DMS 273 treated with DMSO at 0.1 percent for 48 hours (cell line): ENCODE measurements at places on chromosomes 11 and 22.

DNA sequence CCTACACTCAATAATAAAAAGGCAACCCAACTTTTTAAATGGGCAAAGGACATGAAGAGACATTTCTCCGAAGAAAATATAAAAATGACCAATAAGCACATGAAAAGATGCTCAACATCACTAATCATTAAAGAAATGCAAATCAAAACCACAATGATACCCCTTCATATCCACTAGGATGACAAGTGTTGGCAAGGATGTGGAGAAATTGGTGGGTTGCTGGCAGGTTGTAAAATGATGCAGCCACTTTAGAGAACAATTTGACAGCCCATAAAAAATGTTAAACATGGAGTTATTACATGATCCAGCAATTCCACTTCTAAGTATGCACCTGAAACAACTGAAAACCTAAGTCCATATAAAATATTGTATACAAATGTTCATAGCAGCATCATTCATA is 73.2 kb upstream of the LMO2 start:
- no peak for DNase-seq

- DNase-seq, result no peak
These were observed 33.0 kb upstream of the XBP1 start for GRCh38 chr22:28833276-28833923.

GRCh38 chr11:35855671-35856070 is 88.2 kb upstream of the LDLRAD3 start:
- no peak for DNase-seq

DNA sequence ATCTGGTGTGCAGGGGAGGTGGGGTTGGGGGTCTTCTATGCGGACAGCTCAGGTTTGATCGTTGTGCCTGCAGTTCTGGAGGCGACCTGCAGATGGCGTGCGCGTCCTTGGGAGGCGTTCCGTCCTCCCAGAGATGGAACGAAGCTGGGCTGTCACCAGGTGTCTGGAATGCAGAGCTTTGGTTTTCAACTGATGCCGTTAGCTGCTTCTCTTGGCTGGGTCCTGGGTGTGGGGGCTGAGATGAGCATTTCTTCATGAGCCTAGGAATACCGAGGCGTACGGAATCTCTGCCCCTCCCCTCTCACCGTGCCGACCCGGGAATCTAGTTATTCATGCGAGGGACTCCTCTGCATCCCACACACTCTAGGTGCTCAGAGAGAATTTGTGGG is 98.6 kb downstream of the CEP164 start:
- no peak for DNase-seq

DNA sequence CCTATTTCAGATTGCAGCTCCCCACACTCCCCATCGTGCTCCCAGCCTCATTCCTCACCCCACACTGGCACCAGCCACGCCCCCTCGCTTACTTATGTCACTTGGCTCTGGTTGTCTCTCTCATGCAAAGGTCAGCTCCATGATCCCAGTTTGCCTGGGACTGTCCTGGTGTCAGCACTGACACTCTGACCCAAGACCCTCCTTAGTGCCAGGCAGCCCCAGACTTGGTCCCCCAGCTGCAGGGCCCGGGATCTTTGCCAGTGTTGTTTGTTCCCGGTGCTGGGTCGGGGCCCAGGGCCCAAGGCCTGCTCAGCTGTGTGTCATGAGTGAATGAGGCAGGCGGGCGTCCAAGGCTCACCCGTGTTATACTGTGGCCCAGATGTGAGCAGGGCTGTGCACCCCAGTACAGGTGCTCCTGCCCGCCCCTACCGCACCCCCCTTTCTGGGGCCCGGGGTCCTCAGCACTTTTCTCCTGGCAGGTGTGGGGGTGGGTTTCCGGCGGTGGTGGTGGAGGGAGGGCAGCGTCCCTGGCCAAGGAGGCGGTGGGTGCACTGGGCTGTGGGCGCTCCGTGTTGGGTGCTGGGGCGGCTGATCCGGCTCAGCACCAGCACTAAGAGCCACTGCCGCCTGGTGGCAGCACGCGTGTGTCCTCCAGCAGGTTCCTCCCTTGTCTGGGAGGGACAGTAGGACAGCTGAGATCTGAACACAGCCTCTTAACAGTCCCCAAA is 19.5 kb downstream of the IL17REL start:
- DNase-seq, result no peak

GRCh38 chr22:33746501-33746928 is 173.8 kb downstream of the LARGE1 start:
- no peak for DNase-seq

GRCh38 chr22:19674129-19674928 is 40.0 kb upstream of the SEPTIN5 start:
- no peak for DNase-seq

DNA sequence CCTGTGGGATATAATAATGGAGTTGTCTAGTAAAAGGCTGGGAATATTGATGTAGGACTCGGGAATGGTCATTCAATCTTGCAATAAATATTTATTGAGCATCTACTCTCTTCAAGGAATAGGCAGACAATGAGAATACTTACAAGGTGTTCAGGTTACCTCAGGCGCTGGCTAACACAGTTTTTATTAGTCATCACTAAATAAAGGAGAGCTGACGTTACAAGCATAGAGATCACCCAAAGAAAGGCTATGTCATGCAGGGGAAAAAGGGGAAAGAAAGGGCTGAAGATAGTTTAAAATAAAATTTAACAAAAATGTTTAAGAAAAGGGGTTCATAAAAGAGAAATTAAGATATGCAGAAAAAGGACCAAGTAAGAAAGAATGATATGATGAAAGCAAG is 15.8 kb upstream of the CTSC start:
- no peak for DNase-seq

- DNase-seq, result no peak
These were observed 86.1 kb upstream of the HORMAD2 start for GRCh38 chr22:29994027-29994715.

DNA sequence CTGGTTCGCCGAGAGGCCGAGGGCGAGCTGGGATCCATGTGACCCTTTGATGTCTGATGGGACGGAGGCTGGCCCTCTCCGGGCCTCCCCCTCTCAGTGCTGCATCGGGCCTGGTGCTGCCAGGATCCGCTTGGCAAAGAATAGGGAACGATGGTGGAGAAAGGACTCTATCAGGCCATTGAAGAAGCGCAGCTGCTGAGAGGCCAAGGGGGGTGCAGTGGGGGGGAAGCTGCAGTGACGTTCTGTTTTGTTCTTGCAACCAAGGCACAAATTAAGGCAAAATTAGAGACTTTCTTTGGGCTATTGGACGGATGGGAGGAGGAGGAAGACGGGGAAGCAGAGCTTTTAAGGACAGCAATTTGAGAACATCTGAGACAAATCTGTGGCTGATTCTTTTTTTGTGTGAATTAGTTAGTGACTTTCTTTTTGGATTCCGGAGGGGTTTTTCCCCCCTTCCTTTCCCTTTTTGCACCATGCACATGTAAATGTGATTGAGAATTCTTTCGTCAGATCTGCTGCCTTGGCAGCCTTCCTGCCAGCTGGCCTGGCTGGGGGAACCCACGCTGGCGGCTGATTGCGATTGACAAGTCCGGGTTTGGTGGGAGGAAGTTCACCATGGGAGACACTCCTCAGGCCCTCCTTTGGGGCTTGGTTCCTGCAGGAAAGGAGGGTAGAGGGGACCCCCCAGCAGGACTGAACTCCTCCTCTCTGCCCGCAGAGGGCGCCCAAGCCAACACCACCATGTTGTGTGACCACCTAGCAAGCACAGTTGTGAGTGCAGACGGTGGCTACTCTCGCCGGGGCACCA is 214.6 kb downstream of the NTM start:
- no peak for DNase-seq

DNA sequence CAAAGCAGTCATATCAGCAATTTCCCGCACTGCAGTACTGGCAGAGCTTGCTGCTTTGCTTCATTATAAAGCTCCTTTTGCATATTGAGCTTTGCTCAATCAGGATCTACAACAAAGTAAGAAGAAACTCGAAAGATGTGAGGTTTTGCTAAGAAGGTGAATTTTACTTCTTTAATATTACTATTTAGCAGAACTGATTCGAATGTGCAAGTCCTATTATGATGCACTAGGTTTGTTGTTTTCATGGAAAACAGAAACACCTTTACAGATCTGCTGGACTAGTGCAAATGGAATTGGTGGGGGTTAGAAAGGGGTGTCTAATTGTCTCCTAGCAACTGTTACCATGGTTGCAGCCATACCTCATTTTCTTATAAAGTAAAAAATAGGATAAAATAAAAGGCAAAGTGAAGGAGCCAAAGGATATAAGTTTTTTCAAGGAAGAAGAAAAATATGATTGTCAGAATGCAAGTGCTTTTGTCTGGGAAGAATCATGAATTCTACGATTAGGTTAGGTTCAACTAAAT is 153.2 kb downstream of the MSANTD4 start:
- DNase-seq, result no peak

- no peak for DNase-seq
These were observed 287.0 kb downstream of the FAT3 start for GRCh38 chr11:92511522-92512203.

- no peak for DNase-seq
These were observed 147.5 kb upstream of the B3GAT1 start for GRCh38 chr11:134559602-134559962.

- DNase-seq, result no peak
These were observed 50.2 kb upstream of the PLET1 start for GRCh38 chr11:112310848-112311247.

GRCh38 chr11:59615120-59615636 is 396 bp downstream of the OSBP start:
- no peak for DNase-seq
